ENCODE measurements at places on chromosomes 7 and 10.
A peak's percentile ranks its signal among the peaks of the same experiment; 100 is the strongest.

- DNase-seq = no peak
Measured at GRCh38 chr7:2180081-2180480, 52.7 kb downstream of the MAD1L1 start.

DNA sequence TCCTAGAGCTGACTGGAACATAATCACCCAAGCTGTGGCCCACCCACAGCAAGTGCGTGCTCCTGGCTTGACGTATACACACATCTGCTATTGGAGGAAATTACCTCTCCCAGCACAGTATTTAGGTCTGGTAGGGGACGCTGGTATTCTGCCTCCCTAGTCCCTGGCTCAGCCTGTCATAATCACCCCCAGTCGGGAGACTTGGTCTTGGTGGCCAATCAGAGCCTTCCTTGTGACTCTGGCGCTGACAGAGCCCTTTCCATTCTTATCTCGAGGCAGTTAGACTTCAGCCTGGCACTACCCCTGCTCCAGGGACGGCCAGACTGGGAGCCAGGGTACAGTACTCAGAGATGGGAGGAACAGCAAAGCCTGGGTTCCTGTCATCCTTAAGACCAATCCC, 14.3 kb upstream of the PRKAG2 start:
- no peak for DNase-seq

- DNase-seq = no peak
Measured at GRCh38 chr7:131506597-131506996, 49.8 kb downstream of the PODXL start.

DNA sequence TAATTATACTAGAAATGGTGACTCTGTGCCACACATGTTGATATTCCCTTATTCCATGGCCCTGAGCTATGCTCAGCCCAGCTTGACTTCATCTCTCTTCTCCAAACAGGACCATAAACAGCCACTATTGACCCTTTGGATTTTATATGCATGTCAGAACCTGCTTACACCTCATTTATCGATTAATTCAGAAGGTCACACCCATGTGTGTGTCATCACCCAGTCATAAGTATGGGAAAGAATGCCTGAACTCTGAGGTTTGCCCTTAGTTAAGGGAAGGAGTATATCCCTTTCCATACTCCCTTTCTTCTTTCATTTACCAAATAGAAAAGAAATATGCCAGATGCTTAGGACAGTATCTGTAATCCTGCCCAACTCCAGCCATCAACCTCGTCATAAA, 602.3 kb downstream of the SORCS3 start:
- no peak for DNase-seq

GRCh38 chr7:51186531-51186930, 130.1 kb downstream of the COBL start:
- DNase-seq = no peak

GRCh38 chr10:35568483-35569015, 36.6 kb upstream of the GJD4 start:
- DNase-seq = no peak

- no peak for DNase-seq
Measured at GRCh38 chr7:120163449-120163848, 109.5 kb upstream of the KCND2 start.

DNA sequence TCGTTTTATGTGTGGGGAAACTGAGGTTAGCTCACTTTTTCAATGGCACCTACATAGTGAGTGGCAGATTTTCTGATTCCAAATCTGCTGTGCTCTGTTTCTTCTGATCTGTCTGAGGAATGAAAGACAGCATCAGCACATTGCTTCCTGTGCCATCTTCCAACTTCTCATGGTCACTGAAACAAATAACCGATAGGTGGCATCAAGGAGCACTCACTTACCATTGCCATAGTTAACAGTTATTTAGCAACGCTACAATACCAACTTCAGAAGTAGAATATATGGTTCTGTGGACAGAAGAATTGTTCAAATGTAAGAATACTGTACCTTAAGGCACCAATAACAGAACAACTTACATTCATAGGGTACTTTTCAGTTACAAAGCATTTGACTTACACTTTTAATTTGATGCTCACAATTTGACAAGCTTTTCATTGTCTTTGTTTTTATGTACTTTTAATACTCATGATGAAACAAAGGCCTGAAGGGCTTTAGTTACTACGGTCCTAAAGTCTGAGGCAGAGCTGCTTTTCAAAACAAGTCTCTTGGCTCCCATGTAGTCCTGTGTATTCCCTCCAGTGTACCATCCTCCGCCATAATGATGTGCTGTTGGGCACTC, 228.9 kb upstream of the TCF7L2 start:
- no peak for DNase-seq

- DNase-seq = no peak
Measured at GRCh38 chr10:21479570-21480315, 45.7 kb downstream of the SKIDA1 start.

DNA sequence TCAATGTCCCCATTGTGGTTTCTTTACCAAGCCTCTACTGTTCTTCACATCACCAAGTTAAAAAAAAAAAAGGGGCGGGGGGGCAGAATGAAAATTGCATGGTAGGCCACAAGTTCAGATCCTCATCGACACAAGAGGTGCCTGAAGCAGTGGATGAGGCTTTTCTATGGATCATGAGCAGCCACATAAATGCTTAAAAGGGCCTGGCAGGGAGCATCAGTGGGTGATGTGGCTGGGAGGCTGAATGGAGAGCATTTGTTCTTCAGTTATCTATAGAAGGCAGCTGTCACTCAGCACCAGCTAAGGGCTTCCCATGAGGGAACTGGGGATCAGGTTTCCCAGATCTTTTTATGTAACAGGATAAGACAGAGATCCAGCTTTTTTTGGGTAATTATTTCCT, 117.9 kb downstream of the CFTR start:
- no peak for DNase-seq

DNA sequence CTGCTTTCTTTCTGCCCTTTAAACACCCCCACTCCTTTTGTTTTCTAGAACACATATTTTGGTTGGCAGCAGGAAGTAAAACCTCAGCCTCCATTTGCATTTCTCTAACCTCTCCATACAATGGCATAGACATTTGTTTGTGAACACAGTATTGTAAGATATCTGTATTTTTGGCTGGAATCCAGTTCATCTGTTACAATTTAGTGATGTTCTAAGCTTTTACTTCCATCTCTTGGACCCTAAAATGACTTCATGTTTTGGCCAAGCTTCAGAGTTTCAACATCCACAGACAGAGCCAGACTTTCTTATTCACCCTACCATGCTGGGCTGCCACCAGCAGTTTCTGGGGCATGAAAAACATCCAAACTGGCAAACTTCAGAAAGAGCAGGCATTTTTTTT, 21.1 kb upstream of the AUTS2 start:
- no peak for DNase-seq

DNA sequence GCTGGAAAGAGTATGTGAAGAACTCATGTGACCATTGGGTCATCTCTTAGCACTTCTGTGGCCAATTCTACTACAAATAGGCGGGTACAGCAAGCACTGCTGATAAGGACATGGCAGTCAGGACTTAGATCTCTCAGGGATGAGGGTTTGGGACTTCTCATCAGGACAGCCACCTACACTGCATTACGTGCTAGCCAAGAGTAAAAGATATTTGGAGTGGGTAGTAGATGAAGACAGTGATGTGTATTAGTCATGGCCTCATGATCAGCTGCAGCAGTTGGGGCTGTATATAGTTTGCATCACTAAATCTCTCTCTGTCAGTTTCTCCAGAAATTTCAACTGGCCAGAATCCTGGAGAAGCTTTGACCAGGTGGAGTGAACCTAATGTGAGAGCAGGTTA, 9.2 kb downstream of the TAS2R60 start:
- no peak for DNase-seq

DNA sequence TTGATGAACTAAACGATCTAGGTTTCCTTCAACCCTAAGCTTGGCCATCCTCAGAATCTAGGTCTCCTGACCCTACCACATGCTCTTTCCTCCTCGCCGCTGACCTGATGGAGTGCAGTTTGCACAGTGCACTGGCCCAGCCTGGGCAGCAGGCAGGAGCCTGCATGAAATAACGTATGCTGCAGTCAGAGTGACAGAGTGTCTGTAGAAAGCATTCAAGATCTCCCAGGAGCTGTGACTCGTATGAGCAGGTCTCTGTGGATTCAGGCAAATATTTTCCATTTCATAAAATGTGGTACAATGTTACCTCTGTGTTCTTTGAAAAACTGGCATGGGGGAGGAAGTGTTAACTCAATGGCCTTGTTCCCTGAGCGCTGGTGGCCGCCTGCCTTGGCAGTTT, 441.8 kb downstream of the RPS24 start:
- DNase-seq = no peak

DNA sequence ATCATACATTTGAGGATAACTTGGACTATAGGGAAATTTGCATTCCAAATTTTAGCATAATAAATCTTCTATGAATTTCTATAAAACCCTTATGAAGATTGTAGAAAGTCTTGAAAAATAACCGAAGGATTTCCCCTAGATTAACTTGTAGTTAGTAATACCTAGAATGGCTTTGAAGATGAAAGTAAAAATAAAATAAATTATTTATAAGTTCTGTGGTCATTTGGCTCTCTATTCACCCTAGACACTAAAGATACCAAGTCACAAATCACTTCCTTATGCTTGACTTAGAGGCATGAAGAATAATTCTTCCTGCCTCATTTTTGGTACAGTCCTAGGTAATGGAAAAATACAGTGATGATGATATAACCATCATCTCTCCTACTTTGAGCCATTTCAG, 79.3 kb downstream of the CSTF2T start:
- DNase-seq = no peak

- no peak for DNase-seq
Measured at GRCh38 chr10:81179805-81180452, 642.2 kb downstream of the SH2D4B start.

DNA sequence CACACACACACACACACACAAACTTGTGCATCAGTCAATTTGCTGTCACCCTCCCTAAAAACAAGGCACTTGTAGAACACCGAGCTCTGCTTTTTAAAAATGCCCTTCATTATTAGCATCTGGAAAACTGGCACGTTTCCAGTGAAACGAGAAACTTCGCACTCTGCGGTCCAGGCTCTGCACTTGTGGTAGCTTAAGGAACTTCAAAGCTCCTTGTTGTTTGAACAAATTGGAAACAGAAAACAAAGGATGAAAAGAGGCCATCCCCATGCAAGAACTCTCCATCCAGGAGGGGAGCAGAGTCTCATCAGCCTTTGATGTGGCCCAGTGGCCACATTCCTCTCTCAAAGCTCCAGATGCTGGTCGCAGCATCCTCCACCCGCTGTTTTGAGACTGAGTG, 105.1 kb downstream of the C10orf90 start:
- DNase-seq = no peak

- no peak for DNase-seq
Measured at GRCh38 chr10:107480781-107481180, 316.3 kb upstream of the SORCS1 start.

- no peak for DNase-seq
Measured at GRCh38 chr7:159211540-159212182, 67.0 kb upstream of the VIPR2 start.

GRCh38 chr10:89213191-89213808, 6.2 kb upstream of the CH25H start:
- peak; percentile 66 for DNase-seq

- DNase-seq = no peak
Measured at GRCh38 chr10:34187201-34187600, 627.9 kb downstream of the PARD3 start.

GRCh38 chr10:30974773-30975415, 56.8 kb downstream of the ZNF438 start:
- no peak for DNase-seq

- DNase-seq = no peak
Measured at GRCh38 chr7:953547-954327, 743 bp downstream of the ADAP1 start.

GRCh38 chr7:132049462-132050304, 493.3 kb upstream of the PODXL start:
- DNase-seq = no peak

GRCh38 chr7:918441-919113, 35.9 kb downstream of the ADAP1 start:
- no peak for DNase-seq

GRCh38 chr7:48360574-48360973, 189.3 kb downstream of the ABCA13 start:
- DNase-seq = no peak

DNA sequence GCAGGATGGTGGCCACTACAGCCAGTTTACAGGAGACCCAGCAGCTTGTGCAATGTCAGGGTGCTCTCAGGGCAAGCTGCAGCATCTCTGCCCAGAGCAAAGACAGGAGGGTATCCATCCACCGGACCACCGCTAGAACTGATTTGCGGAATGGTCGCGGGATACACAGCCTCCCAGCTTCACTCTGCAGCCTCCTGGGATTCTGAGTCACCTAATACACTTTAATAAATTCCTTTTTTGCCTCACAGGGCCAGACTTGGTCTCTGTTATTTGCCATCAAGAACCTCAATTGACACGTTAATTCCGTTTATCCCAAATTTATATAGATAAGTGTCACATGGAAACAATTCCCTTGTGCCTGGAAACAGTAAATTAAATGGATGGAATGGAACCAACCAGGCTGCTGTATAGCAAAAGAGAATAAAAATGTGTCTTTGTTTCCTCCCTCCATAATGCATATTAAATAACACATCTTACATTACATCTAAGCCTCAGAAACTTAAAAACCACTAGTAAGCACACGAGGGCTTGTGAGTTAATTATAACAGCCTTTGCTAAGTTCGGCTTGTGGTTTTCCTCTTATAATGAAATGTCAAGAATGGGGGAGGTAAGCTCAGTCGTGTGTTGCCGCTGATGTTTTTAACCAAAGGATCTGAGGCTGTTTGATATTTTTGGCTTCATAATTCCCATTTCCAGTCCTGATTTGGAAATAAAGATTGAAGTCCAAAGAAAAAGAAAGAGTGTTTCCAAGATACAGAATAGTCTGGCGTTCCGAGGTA, 52.1 kb downstream of the ADRB1 start:
- no peak for DNase-seq

DNA sequence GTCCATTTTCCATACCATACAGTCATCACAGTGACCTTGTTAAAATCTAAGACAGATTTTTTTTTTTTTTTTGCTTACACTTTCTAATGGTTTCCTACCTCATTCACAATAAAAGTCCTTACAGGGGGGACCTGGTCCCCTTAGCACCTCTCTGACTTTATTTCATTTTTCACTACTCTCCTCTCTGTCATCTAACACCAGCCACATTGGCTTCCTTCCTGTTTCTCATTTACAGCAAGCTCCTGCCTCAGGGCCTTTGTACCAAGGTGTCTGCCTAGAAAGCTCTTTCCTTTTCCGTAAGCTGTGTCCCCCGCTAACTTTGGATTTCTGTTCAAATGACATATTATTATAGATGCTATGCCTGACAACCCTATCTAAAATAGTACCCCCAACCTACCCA, 27.7 kb downstream of the CC2D2B start:
- no peak for DNase-seq

Data from CD4-positive, alpha-beta T cell (primary cell).